ENCODE measurements at places on chromosomes 1 and 21. TPM values are rescaled to one million over a fixed set of nuclear protein-coding genes. Genes with fewer than 3 reads are reported as not detected.

The ASTN1 gene
- total RNA-seq: not detected

The LCE1E gene
- total RNA-seq: not detected

The HES4 gene
- 109 TPM for total RNA-seq

The PDC gene
- not detected for total RNA-seq

The HCN3 gene
- total RNA-seq: 0.32 TPM

The DCST2 gene
- total RNA-seq: not detected

The S100A16 gene
- 470 TPM for total RNA-seq

The PGLYRP3 gene
- total RNA-seq: not detected

The CYP4Z1 gene
- total RNA-seq: not detected

The HMCN1 gene
- 8.7 TPM for total RNA-seq

The TP53BP2 gene
- 19.0 TPM for total RNA-seq

The MXRA8 gene
- total RNA-seq: 2.1 TPM

The FAM151A gene
- total RNA-seq: not detected

The OR2M2 gene
- not detected for total RNA-seq

The CELA3A gene
- total RNA-seq: not detected

The MCOLN2 gene
- total RNA-seq: not detected

The LAX1 gene
- total RNA-seq: under 0.01 TPM

The FCRL5 gene
- not detected for total RNA-seq

The GBP5 gene
- 0.15 TPM for total RNA-seq

The PGLYRP4 gene
- total RNA-seq: not detected

The DTL gene
- 21.9 TPM for total RNA-seq

The ARHGAP30 gene
- total RNA-seq: not detected

The UBL4B gene
- not detected for total RNA-seq

The WASF2 gene
- 21.1 TPM for total RNA-seq

The FYB2 gene
- total RNA-seq: not detected

The DSTYK gene
- total RNA-seq: 16.1 TPM

The ERICH3 gene
- not detected for total RNA-seq

The MTARC2 gene
- total RNA-seq: 5.8 TPM

The CNR2 gene
- total RNA-seq: not detected

The CFAP126 gene
- not detected for total RNA-seq

The S100A2 gene
- total RNA-seq: 4.0 TPM

The CHIA gene
- total RNA-seq: not detected

The ANKRD34A gene
- 0.32 TPM for total RNA-seq

The GJC2 gene
- 0.61 TPM for total RNA-seq

The LMO4 gene
- 25.4 TPM for total RNA-seq

The CELA2B gene
- total RNA-seq: not detected

The CHODL gene
- total RNA-seq: not detected

The ABCA4 gene
- total RNA-seq: 4.2 TPM

The SH2D1B gene
- not detected for total RNA-seq

The PLEKHG5 gene
- total RNA-seq: 26.4 TPM

All from epithelial cell of umbilical artery (primary cell).